Effector memory CD8-positive, alpha-beta T cell (primary cell): ENCODE measurements at places on chromosomes 2 and 18.

GRCh38 chr18:48896875-48897511 is 53.8 kb downstream of the SMAD7 start:
- no peak for DNase-seq
- peaks cover 2% of the 10 kb centered on the region for H3K36me3 ChIP-seq
- H3K4me1 ChIP-seq, result peaks cover 15% of the 10 kb centered on the region
- H3K27me3 ChIP-seq, result no peaks in the 10 kb centered on the region

- no peaks in the 10 kb centered on the region for H3K27me3 ChIP-seq
- H3K4me3 ChIP-seq, result no peak overlapping the region
- DNase-seq, result no peak
- no peak overlapping the region for H3K27ac ChIP-seq
- H3K36me3 ChIP-seq, result no peaks in the 10 kb centered on the region
- peaks cover 8% of the 10 kb centered on the region for H3K4me1 ChIP-seq
Measured at GRCh38 chr18:36769611-36770314, 59.0 kb downstream of the TPGS2 start.

DNA sequence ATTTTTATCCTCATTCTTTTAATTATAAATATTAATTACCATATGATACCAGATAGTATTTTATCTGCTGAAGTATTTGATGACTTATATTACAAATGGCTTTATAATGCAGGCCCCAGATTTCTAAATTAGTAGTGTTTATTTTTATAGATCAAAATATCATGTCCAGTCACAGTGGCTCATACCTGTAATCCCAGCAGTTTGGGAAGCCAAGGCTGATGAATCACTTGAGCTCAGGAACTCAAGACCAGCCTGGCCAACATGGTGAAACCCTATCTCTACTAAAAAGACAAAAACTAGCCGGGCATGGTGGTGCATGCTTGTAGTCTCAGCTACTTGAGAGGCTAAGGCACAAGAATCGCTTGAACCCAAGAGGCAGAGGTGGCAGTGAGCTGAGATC is 100.1 kb upstream of the ARHGAP15 start:
- H3K4me1 ChIP-seq, result no peaks in the 10 kb centered on the region
- DNase-seq, result no peak
- peaks cover 9% of the 10 kb centered on the region for H3K27me3 ChIP-seq
- H3K27ac ChIP-seq, result no peak overlapping the region
- H3K36me3 ChIP-seq, result no peaks in the 10 kb centered on the region

GRCh38 chr2:239275044-239275685 is 125.7 kb downstream of the HDAC4 start:
- DNase-seq, result peak; percentile 78
- peaks cover 4% of the 10 kb centered on the region for H3K36me3 ChIP-seq
- H3K4me3 ChIP-seq, result peak overlapping the region; percentile 88
- H3K27me3 ChIP-seq, result no peaks in the 10 kb centered on the region

DNA sequence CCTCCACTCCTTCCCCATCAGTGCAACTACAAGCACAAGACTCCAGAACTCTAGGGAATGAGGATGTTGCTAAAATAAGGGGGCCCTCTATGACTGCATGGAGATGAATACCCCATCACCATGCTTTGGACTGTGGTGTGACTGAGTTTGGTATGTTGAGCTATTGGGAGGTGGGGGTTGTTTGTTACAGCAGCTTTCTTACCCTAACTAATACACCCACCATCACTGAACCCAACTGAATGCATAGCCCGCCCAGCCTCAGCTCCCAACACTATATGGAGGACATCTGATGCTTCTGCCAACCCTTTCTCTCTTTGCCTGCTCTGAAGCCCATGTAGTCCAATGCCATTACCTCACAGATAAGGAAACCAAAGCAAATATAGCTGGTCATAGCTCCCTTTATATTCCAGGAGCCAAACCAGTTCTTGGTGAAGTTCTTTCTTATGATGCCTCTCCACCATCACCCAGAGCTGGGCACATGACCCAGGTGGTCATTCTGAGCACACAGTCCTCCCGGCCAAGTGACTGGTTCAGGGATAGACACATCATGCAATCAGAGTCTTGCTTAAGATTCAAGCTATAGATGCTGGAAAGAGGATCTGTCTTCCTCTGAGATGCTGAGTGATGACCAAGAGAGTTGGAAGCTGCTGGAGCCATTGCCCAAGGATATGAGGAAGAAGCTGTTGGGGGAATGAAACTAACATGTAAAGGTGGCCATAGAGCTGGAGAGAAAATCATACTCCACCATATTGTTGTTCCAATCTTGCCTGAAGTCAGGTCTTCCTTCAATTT is 155.6 kb upstream of the HAAO start:
- no peak for DNase-seq
- H3K27ac ChIP-seq, result no peak overlapping the region
- no peak overlapping the region for H3K4me3 ChIP-seq
- no peaks in the 10 kb centered on the region for H3K27me3 ChIP-seq
- peaks cover 5% of the 10 kb centered on the region for H3K4me1 ChIP-seq
- no peaks in the 10 kb centered on the region for H3K36me3 ChIP-seq
